ENCODE measurements at places on chromosomes 3 and 15.

DNA sequence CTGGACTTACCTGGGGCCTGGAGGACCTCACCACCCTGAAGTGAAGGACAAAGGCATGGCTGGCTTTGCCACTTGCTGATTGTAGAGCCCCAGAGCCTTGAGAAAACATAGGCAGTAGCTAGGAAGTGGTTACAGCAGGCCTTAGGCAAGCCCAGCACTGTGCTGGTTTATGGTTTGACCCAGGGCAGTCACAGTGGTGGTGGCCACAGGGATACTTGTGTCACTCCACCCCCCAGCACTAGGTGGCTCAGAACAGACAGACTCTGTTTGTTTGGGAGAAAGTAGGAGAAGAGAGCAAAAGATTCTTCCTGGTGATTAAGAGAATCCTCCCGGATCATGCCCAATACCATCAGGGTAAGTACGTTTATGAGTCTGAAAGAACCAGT is 13.2 kb upstream of the COL8A1 start:
- no peak for DNase-seq

- no peak for DNase-seq
Measured at GRCh38 chr3:152355744-152356665, 87.3 kb downstream of the MBNL1 start.

DNA sequence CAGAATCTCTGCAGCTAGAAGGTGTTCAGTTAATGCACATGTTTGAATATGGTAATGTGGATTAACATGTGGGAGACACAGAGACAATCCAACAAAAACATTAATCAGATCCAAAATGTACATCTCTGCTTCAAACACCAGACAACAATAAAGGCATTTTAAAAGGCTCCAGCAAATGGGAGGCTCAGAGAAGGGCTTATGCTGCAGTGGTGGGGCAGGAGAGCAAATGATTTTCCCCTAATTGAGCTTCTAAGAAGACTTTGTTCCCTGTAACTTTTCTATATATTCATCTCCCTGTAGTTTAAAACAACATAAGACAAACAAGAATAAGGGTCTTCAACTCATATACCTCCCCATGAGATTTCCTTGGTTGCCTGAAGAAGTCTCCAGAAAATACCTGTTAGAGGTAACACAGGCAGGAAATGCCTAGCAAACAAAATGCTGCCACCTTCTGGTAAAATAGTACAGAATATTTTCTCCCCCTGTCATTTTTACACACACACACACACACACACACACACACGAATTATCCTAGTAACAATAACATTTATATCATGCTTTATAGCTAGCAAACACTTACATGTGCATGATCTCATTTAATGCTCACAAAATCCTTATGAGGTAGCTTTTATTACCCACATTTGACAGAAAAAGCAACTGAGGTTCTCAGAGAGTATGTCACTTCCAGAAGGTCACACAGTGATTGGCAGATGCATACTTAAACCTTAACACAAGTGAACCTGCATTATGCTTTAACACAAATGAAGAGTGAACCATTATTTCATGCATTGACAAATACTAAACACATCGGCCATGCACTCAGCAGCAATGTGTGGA is 123.4 kb upstream of the MB21D2 start:
- DNase-seq, result no peak

DNA sequence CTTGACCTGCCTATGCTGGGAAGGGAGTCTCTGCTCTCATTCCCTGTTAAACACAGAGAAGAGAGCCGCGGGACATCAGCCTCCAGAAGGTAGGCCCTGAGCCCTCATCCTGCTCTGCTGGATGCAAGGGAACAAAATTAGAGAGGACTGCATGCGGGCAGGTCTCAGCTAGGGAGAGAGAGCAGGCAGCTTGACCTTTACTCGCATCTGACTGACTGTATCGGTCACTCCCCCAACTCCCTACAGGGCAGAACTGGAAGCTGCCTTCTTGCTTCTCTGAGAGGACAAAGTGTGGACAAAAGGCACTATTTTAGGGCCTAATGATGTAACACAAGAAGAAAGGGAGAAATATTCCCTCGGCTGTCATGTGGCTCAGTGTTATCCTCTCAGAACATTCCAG is 38.7 kb upstream of the ATOSA start:
- no peak for DNase-seq

GRCh38 chr3:71397046-71397445 is 186.5 kb downstream of the FOXP1 start:
- no peak for DNase-seq

DNA sequence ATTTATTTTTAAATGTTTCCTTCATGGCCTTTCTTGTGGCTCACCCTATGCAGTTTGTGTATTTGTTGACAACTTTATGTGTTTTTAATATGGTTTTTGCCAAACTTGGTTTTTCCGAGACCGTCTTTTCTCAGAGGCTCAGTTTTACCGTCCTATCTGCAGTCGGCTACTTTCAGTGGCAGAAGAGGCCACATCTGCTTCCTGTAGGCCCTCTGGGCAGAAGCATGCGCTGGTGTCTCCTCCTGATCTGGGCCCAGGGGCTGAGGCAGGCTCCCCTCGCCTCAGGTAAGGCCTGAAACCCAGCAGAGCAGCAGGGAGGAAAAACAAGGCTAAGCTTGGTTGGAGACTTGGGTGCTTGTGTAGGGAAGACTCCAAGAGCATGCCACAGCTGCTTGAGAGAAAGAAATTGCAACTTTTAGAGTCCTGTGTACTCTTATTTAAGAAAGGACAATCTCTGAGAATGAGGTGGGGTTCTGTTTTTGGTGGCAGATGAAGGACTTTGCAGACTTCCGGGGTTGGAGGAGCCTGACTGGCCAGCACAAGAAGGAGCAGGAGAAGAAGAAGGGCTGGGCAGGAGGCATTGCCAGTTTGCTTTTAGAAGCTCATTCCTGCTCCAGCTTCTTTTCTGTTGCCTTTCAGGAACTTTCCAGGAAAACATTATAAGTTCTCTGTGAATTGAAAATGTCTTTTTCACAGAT is at the start of gene TIGIT:
Gene TIGIT (plus strand): TSS at position 191 of the 698 bp plus-strand sequence. CDS start 34 bp downstream, at position 225.
- no peak for DNase-seq

DNA sequence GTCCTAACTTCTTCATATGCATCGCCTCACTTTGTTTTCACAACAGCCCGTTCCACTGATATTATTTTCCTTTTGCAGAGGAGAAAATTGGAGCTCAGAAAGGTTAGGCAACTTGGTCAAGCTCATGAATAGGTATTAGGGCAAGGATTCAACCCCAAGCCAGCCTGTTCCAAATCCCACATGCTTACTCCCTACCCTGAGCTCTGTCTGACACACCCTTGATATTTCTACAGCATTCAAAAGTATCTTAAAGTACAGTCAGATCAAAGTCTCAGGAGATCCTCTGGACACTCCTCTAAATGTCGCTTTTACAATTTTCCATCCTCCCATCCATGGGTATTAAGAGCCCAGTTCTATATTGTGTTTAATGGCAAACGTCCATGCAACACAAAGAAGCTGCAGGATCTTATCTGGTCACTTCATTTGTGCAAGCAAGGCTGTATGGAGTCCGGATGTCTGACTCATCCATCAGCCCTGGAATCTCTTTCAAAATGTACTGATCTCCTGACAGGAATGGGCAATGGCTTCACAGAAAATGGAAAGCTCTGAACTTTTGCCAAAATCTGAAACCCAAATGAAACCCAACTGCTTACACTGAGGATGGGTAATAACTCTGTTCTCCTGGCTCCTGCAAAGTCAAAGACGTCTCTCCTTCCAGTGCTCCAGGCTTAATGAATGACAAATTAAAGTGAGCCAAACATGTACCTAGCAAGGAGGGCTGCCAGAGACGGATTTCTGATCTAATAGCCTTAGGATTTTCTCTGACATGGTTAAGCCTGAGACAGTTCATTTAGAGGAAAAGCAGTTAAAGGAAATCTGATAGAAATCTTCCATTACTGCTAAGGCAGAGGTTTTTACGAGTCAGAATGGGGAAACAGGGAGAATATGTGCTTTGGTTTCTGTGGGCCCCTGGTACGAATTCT is 230.9 kb upstream of the RORA start:
- no peak for DNase-seq

GRCh38 chr3:113261063-113261625 is 49.8 kb downstream of the BOC start:
- no peak for DNase-seq

DNA sequence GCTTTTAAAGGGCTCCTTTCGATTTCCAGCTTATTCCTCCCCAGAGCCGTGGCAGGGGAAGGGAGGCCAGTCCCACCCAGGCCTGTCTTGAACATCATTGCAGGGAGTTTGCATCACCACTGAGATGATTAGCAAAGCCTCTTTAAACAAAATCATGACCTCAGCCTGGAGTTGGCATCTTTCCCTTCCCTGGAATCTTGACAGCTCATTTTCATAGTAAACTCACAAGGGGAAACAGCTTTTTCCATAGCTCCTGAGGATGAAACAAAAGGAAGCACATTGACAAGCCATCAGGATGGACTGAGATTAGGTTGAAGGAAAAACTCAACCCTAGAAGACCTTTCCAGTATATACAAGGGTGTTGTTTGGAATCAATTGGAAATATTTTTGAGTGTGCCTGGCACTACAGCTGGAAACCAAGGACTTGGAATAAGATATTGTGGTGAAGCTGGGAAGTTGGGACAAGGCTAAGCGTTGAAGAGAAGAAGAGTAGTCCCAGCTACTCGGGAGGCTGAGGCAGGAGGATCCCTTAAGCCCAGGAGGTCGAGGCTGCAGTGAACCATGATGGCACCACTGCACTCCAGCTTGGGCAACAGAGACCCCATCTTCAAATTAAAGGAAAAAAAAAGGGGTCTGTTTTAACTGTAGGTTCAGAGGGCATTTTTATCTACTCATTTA is 3.1 kb upstream of the LARP6 start:
- DNase-seq, result no peak

DNA sequence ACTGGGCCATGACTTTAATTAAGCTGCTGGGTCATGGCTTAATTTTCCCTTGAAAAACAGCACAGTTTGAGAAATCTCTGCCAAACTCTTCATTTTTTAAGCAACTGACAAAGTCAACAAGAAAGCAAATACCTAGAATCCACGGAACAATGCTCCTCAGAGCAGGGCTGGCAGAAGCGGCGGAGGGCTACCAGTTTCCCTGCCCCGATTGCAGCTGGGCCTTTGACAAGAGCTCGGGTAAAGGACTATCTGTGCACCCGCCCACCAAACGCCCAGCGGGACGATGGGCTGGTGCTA is 1.2 kb downstream of the GOLIM4 start:
- no peak for DNase-seq

DNA sequence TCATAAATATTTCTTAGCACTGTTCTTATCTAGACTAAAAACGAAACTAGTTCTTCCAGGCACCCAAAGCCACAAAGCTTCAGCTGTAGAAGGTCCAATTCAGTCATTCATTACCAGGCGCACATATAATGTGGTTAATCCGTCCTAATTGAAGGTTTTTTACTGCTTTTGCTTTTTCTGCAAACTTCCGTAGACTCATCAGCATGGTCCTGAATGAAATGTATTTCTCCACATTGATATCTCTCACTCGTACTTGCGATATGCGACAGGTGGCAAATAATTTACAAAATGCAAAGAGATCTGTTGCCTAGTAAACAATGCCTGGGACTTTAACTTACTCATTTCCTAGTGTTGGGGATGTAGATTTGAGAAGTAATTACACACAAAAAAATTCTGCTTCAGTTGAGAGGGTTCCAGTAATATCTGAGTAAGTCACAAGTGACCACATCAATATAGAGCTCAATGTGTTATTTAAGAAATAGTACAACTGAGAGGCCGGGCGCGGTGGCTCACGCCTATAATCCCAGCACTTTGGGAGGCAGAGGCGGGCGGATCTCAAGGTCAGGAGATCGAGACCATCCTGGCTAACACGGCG is 75.0 kb upstream of the MBNL1 start:
- peak; percentile 86 for DNase-seq

DNA sequence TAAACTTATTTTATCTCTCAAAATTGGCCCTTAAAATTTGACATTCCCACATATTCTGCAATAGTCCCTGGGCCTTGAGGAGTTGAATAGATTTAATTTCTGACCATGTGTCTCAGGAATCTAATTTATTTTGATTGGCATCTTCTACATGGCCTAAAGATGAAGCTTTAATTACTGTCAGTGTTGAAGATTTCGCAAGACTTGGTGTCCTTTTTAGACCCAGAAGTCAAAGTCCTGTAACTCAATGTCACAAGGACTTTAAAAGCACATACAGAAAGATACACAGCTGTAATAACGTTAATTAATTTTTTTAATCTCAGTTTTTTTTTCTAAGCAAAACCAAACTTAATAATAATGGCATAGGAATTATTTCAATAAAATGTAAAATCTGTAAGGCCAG is 163.9 kb downstream of the SUCNR1 start:
- no peak for DNase-seq

DNA sequence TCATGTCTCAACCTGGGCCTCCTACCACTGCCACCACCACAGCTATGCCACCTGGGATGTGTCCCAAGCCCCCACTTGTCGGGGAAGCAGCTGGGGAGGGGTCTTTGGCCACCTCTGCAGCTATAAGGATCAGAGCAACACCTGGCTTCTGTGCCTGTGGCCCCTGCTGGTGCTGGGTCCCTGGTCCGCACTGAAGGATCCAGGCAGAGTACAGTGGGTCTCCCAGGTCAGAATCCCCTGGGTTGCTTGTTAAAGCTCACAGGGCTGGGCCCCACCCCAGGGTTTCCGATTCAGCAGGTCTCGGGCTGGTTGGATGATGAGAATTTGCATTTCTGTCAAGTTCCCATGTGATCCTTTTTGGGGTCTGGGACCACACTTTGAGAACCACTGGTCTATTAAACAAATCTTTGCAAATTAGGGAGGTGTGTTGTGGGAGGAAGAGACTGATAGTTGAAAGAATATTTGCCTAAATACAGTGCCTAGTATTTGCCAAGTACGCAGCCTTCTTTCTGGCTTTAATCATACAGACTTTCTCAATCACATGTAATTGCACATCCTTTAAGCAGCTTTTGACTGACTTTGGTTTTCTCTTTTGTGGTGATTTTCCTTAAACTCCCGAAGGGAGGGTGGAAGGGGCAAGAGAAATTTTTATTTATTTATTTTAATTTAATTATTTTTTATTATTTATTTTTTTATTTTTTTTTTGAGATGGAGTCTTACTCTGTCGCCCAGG is 127.3 kb downstream of the IGF1R start:
- DNase-seq, result no peak

GRCh38 chr3:172259111-172259541 is 189.1 kb downstream of the GHSR start:
- DNase-seq, result no peak
